T-helper 1 cell treated with Interleukin-12 subunit alpha and Interleukin-12 subunit beta and Interleukin-4 antibody, amounts not matched to agents 30 ng/mL and 1 ng/mL, for 36 hours (primary cell): ENCODE measurements at places on chromosomes 7 and 10. TPM values are rescaled to one million over a fixed set of nuclear protein-coding genes. Genes with fewer than 3 reads are reported as not detected.

Gene TMEM176B
- total RNA-seq: not detected in 2 replicates

Gene SUN3
- total RNA-seq: not detected in 2 replicates

Gene LRIT1
- not detected in 2 replicates for total RNA-seq

Gene ZNF12
- 21.9 and 24.3 TPM in 2 replicates for total RNA-seq

Gene CYP26C1
- 0.05 TPM in 1 of 2 replicates, not detected in the other for total RNA-seq

Gene SPDYE11
- not detected in 2 replicates for total RNA-seq

Gene EPO
- not detected in 2 replicates for total RNA-seq

Gene SUGCT
- 0.54 TPM in 1 of 2 replicates, not detected in the other for total RNA-seq

Gene PALD1
- 0.07 and 0.10 TPM in 2 replicates for total RNA-seq

Gene CYP2C19
- not detected in 2 replicates for total RNA-seq

Gene WIPF3
- not detected in 2 replicates for total RNA-seq

Gene BEND7
- not detected in 2 replicates for total RNA-seq

Gene STRA8
- total RNA-seq: not detected in 2 replicates

Gene CCDC6
- 57.5 and 58.0 TPM in 2 replicates for total RNA-seq

Gene FAM25G
- total RNA-seq: not detected in 2 replicates

Gene SPDYE6
- not detected in 2 replicates for total RNA-seq

Gene C10orf53
- total RNA-seq: not detected in 2 replicates

Gene TUBB8
- total RNA-seq: not detected in 2 replicates

Gene C7orf57
- 0.10 TPM in 1 of 2 replicates, not detected in the other for total RNA-seq

Gene CASP7
- total RNA-seq: 44.9 and 49.1 TPM in 2 replicates

Gene CCDC172
- total RNA-seq: not detected in 2 replicates

Gene LDB3
- not detected in 2 replicates for total RNA-seq

Gene EMX2
- total RNA-seq: not detected in 2 replicates
